ENCODE measurements at places on chromosomes 4 and X. TPM values are rescaled to one million over a fixed set of nuclear protein-coding genes. Genes with fewer than 3 reads are reported as not detected.

The SHOX gene
- total RNA-seq, result not detected

The PAGE5 gene
- 1.2 TPM for total RNA-seq

The IL3RA gene
- total RNA-seq, result 9.0 TPM

The NAA11 gene
- total RNA-seq, result not detected

The ADGRG2 gene
- total RNA-seq, result 18.7 TPM

The MAGEA2 gene
- total RNA-seq, result not detected

The FAM47A gene
- not detected for total RNA-seq

The IL9R gene
- not detected for total RNA-seq

The ADH7 gene
- not detected for total RNA-seq

The ADH1B gene
- 6.7 TPM for total RNA-seq

The DMP1 gene
- not detected for total RNA-seq

The ASB12 gene
- total RNA-seq, result 0.34 TPM

DNA sequence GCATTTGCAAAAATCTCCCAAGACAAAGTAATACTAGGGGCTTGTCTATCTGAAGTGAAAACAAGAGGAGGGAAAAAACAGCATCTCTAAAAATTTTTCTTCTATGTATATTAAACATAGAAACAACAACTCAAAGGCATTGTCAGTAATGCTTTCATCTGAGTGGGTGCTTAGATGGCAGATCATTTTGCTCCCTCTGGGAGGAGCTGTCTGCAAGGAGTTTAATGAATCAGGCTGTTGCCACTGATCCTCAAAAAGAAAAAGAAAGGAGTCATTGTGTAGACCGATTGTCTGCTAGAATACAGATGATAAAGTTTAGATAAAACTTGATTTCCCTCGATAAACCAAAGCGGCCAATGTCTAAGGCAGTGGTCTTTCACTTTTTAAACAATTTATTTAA, 49.7 kb upstream of the KLHL8 start:
- no peak for DNase-seq

DNA sequence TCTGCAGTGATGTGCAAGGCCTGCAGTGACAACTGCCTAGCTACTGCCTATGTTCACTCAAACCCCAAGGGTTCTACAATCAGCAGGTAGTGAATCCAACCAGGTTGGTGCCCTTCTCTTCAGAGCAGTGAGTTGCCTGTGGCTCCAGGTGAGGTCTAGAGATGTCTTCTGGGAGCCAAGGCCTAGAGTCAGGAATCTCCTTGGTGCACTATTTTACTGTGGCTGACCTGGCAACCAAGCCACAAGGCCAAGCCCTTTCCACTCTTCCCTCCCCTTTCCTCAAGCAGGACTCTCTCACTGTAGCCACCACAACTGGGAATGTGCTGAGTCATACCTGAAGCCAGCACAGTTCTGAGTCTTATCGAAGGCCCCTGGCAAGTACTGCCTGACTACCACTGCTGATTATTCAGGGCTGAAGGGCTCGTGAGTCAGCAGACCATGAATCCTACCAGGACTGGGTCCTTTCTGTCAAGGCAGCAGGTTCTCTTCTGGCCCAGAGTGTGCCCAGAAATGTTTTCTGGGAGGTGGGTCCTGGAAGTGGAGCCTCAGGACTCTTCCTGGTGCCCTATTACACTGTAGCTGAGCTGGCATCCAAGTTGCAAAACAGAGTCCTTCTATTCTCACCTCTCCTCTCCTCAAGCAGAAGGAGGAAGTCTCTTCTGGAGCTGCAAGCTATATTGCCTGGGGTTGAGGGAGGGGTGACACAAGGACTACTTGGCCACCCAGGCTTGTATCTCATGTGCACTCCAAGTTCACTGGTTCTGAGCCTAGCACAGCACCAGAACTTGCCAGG, 111.6 kb downstream of the BTC start:
- DNase-seq, result no peak

DNA sequence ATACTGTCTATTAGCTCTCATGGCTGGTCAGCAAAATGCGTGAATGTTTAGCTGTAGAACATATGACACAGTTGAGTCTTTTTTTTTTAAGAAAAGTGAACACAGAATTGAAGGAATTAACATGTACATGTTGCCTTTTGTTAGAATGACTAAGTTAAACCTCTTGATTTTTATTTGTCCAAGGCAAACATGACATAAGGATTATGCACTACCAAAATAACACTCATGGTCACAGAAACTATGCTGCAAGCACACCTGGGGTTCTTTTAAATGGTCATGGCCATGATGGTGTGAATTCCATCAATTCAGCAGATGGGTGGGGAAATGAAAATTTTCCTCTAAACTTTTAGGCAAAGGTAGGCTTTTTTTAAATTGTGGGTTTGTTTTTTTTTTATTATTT, 80.1 kb upstream of the CXCL13 start:
- no peak for DNase-seq

GRCh38 chrX:9396930-9397329, 67.9 kb upstream of the TBL1X start:
- DNase-seq, result no peak

DNA sequence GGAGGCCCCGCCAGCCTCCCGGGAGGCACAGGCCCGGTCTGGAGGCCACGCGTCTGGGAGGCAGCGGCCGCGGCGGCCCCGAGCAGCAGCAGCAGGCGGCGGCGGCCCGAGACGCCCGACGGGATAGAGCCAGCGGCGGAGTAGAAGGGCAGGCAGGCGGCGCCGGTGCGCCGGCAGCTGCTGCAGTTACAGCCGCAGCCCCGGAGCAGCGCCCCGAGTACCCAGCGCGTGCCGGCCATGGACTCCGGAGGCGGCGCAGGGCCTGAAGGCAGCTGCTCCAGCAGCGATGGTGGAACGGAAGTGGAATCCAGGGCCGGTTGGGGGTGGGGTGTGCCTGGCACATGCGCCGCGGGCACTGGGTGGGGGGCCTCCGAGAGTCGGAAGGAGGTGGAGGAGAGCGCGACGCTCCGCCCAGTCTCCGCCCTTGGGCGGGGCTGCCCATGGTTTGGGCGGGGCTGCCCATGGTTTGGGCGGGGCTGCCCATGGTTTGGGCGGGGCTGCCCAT, at the start of gene GRSF1:
Gene GRSF1, minus strand, starts transcription at position 302 of the 505 bp plus-strand sequence. Its CDS starts 63 bp downstream, at position 239.
- DNase-seq, result peak; percentile 92

GRCh38 chr4:168118116-168118655, 25.8 kb downstream of the ANXA10 start:
- DNase-seq, result no peak

DNA sequence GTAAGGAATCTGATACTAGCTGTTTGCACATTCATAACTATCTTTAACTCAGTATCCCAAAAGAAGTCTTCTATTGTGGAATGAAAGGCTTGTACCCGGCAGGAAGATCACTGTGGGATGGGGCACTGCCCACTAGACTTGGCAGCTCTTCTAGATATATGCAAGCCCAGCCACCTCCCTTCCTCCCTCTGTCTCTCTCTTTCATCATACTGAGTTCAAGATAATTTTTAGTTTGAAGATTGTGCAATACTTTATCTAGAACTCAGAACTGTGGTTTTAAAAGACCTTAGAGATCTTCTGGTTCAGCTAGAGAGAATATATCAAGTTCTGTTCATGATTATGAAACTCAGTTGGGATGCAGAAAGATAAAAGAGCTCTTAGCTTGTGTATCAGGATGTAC, 22.5 kb upstream of the GPR34 start:
- DNase-seq, result no peak

DNA sequence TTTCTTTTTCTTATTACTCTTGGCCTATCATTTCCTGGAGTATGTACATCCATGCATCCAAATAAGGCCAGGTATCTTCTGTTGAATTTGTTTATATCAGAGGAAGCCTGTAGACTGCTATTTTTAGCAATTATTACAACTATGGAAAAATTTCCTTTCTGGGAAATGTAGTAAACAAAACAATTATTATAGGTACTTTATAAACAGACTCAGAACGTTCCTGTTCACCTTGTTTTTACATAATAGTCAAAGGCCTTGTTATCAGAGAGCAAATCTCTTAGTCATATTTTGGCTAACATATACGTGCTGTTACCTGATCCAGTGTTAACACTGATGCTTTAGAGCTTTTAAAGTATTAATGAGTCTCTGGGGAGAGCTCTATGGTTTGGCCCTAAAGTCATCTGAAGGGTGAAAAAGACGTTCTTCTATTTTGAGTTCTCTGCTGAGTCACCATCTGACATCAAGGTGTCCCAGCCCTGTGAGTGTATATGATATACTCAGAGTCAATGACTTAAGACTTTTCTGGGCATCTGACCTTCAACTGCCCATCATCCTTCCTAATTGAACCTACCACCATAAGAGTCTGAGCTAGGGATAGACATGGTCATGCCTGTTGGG, 7.3 kb downstream of the SPARCL1 start:
- DNase-seq, result no peak

DNA sequence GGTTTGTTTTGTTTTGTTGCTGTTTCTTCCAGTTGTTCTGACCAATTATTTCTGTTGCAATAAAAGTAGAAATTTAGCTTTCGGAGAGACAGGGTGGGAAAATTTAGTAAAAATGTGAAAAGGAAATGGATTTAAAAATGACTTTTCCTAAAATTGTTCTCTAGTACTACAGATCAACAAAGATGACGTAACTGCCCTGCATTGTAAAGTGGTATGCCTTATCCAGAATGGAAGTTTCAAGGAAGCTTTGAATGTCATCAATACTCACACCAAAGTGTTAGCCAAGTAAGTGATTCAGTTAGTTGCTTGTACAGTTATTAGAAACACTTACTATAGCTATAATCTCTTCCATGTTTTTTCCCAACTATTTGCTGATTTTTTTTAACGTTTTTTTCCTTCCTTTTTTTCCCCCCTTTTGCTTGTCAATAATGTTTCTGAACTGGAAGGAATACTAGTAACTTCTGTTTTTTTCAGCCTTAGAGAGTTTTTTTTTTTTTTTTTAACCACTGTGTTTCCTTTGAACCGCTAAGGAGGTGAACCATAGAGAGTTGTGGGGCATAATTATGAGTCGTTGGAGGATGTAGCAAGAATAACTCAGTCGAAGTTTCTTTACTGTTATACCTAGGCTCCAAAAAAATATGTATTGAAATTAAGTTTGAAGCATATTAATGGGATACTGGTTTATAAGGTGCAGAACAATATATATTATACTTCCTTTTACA, 2.2 kb downstream of the SRP72 start:
- no peak for DNase-seq

DNA sequence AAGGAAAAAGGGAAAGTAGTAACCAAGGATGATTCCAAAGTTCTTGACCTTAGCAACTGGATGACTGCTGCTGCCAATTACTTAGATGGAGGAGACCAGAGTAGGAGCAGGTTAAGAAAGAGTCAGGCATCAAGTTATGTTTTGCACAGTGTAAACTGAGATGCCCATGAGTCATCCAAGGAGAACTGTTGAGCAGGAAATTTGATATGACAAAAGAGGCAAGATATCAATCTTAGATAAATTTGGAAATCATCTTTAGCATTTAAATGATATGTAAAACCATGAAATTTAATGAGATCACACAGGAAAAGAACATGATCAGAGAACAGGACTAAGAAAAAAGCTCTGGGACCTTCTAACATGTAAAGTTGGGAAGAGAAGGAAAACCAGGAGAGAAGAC, 361.3 kb downstream of the OPHN1 start:
- DNase-seq, result no peak

DNA sequence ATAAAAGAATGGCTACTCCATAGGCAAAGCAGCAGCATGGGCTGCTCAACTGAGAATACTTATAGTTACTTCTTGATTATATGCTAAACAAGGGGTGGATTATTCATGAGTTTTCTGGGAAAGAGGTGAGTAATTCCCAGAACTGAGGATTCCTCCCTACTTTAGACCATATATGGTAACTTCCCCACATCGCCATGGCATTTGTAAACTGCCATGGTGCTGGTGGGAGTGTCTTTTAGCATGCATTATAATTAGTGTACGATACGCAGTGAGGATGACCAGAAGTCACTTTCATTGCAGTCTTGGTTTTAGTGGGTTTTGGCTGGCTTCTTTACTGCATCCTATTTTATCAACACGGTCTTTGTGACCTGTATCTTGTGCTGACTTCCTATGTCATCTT, 141.5 kb downstream of the MAGEB17 start:
- DNase-seq, result no peak

- no peak for DNase-seq
Observed at GRCh38 chr4:102429553-102429952, 71.6 kb upstream of the NFKB1 start.

DNA sequence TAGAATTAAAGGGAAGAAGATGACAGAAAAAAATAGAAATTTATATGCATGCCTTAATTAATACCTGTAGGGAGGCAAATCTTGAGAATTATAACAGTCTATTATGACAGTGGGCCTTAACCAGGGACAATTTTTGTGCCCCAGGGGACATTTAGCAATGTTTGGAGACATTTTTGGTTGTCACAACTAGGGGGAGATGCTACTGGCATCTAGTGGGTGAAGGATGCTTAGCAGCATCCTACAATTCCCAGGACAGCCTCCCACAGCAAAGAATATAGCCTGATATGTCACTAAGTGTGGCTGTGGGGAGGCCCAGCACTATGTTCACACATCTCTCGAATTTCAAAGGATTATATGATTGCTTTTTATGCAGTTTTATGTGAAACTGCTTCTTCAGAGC, 10.5 kb downstream of the GPR82 start:
- DNase-seq, result no peak

DNA sequence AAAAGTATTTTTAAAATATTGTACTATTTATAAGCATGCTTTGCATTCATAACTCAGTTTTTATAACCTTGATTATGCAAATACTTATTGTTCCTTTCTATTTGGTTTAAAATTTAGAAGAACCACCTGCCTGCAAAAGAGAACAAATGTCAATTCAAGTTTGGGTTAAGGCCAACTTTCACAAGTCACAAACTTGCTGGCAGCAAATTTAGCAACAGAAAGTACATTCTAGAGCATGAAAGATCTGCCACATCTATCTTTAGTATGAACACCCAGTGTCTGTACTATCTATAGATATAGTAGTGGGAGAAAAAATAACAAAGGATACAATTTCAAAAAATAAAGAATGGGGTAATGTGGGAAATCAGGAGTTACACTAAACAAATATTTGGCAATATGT, 1014.2 kb downstream of the C4orf33 start:
- no peak for DNase-seq

DNA sequence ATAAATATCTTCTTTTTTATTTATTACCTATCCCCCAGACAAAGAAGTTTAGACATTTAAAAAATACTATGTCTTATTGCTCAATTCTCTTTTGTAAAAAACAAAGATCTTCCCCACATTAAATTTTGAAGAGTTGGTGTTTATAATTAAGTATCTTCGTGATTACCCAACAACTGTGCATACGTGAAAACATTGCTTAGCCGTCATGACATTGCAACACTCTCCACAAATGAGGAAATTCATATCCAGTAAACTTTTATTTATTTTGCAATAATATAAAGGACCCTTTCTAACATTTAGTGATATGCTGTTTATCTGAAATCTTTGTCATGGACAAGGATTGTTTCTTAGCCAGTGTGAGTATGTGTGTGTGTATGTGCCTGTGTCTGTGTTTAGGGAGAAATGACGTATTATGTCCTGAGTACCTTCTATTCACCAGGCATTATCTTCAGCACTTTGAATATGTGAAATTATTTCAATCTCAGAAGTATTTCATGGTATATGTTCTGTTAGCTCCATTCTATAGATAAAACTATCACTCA, 26.1 kb upstream of the EREG start:
- no peak for DNase-seq

GRCh38 chr4:158590306-158590705, 68.6 kb downstream of the RXFP1 start:
- no peak for DNase-seq

GRCh38 chr4:179225594-179225993, 1783.4 kb upstream of the AGA start:
- no peak for DNase-seq
